ENCODE measurements at places on chromosomes 3 and 15.

DNA sequence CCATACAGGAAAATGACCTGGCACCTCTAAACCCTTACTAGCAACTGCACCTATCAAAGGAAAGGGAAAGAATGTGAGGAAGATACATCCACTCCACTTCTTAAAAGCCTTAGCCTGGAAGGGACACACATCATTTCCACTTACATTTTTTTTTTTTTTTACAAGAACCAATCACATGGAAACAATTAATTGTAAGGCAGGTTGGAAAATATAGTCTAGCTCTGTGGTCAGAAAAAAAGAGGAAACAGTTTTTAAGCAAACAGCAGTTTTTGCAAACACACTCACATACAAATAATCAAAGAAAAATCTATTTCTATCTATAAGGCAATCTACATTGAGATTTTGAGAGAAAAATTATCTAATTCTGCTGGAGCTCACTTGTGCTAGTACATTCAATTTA lies 98.9 kb upstream of the SPRED1 start:
- no peak for DNase-seq

DNA sequence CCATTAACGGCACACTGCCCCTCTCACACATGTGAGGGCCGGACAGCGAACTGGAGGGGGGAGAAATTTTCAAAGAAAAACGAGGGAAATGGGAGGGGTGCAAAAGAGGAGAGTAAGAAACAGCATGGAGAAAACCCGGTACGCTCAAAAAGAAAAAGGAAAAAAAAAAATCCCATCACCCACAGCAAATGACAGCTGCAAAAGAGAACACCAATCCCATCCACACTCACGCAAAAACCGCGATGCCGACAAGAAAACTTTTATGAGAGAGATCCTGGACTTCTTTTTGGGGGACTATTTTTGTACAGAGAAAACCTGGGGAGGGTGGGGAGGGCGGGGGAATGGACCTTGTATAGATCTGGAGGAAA lies 1.5 kb downstream of the SOX2 start:
- DNase-seq: peak; percentile 9

- DNase-seq: no peak
Observed at GRCh38 chr3:157104928-157105652, 54.9 kb downstream of the CCNL1 start.

- no peak for DNase-seq
Observed at GRCh38 chr3:113423699-113424098, 17.6 kb downstream of the CFAP44 start.

- DNase-seq: no peak
Observed at GRCh38 chr3:98688363-98688762, 74.8 kb upstream of the ST3GAL6 start.

DNA sequence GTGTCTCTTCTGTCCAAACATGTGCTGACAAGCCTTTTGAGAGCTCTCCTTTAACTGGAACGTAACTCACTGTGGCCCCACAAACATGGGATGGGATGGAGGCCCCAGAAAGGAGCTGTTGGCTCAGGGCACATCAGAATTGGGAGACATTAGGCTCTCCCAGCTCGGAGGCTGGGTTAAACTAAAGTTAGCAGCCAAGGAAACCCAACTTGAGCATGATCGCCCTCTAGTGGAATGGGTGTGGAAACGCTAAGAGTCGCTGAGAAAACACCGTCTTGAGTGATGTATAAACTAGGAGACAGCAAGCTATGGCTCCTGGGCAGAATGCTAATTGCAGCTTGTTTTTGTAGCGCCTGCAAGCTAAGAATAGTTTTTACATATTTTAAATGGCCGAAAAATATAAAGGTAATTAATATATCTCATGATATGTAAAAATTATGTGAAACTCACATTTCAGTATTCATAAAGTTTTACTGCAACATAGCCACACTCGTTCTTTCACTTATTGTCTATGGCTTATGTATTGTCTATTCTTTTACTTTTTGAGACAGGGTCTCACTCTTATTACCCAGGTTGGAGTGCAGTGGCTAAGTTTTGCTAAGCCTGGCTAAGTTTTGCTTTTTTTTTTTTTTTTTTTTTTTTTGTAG lies 138.8 kb upstream of the HACD2 start:
- DNase-seq: peak; percentile 96

- DNase-seq: peak; percentile 34
Observed at GRCh38 chr3:51620543-51620942, 50.5 kb upstream of the TEX264 start.

DNA sequence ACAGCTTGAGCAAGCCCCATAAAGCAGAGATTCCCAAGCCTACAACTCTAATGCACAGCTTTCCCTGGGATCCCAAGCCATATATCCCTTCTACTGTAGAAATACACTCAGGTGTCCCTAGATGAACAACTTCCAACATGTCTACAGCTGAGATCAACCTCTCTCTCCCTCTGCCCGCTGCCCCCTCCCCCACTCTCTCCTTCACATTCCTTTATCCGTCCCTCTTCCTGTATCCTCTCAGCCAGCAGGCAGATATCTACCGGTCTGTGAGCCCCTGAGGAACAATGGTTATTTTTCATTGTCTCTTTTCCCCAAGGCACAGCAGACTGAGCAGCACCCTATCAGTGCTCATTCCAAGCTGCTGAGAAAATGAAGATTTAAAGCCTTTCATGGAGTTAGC lies 138.6 kb downstream of the SUCLG2 start:
- no peak for DNase-seq

DNA sequence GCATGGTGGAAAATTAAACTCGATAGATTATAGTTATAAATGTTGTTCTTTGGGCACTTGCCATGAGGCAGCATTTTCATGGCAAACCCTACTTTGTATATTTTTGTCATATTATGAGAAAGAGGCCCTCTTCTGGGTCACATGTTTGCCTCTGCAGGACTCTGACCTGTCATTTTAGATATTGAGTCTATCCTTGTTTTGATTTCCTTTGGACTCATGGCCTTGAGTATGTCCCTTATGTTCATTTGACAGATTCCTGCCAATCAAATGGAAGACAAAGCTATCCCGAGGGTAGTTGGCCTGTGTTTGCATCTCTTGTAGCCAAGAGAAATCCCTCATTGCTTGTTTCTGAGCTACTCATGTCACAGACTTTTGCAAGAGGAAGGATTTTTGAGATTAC lies 226.3 kb downstream of the LPP start:
- no peak for DNase-seq

- no peak for DNase-seq
Observed at GRCh38 chr3:102374863-102375634, 59.8 kb upstream of the ZPLD1 start.

GRCh38 chr15:75302318-75302717 lies 19.7 kb downstream of the GOLGA6D start:
- DNase-seq: no peak

DNA sequence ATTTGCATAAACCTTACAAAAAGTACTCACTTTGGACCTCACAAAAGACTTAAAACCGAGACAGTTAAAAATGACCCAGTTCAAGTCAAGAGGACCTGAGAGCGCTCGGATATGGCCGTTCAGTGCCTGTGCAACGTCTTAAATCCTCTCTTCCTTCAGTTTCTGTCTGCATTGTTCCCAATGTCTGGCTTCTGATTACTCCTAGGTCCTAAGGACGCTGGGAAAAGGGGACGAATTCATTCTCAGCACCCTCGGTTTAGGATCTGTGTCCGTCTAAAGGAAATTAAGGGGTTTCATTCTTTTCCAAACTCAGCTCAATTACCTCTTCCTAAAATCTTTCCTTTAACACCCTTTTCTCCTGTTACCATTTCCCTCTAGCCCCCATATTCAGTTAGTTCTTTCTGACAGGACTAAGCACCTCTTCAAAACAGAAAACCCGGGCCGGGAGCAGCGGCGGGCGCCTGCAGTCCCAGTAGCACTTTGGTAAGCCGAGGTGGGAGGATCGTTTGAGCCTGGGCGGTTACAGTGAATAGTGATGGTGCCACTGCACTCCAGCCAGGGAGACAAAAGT lies 970 bp downstream of the DPPA4 start:
- peak; percentile 55 for DNase-seq

GRCh38 chr3:15326037-15326436 lies 6.3 kb downstream of the SH3BP5 start:
- DNase-seq: no peak

DNA sequence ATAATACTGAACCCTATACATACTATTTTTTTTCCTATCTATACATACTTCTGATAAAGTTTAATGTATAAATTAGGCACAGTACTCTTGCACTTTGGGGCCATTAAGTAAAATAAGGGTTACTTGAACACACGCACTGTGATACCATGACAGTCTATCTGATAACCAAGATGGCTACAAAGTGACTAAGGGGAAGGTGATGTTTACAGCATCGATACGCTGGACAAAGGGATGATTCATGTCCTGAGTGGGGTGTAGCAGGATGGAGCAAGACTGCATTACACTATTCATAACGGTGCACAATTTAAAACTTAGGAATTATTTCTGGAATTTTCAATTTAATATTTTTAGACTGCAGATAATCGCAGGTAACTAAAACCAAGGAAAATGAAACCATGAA lies 30.0 kb upstream of the SLC2A2 start:
- no peak for DNase-seq

- no peak for DNase-seq
Observed at GRCh38 chr3:110101361-110101760, 764.0 kb upstream of the DPPA4 start.

DNA sequence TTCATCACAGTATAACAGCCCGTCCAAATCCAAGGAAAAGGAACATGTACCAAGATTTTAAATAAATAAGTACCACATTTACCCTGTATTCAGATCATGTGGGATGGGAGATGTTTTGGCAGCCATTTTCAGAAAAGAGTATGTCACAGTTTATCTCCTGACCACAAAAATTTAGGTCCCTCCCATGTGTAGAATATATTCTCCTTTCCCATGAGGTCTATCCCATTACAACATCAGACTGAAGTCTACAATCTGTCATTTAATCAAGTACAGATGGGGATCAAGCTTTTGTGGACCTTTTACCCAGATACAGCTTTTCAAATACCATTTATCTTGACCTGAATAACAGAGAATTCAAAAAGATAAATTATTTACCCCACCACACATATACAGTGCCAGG lies 444.5 kb downstream of the PLOD2 start:
- no peak for DNase-seq

GRCh38 chr15:41936155-41936554 lies 36.2 kb downstream of the EHD4 start:
- DNase-seq: no peak

- DNase-seq: no peak
Observed at GRCh38 chr3:355622-356021, 159.1 kb downstream of the CHL1 start.

DNA sequence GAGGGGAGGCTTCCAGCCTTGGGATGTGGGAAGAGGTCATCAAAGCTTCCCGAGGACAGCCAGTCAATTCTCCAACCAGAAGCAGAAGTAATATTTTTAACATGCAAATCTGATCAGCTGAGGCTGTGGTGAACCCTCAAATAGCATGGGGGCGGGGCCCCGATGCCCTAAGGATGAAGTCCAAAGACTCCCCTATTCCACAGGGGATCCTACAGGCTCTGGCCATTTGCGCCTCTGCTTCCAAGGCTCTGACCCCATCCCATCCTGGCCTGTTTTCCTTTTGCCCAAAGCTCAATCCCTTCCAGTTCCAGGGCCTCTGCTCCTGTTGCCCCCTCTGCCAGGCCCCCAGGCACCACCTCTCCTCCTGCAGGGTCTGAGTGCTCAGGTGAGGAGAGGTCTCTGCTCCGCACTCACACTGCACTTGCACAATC lies 6.7 kb upstream of the CSK start:
- no peak for DNase-seq

GRCh38 chr3:129448186-129448895 lies 8.3 kb downstream of the IFT122 start:
- no peak for DNase-seq

DNA sequence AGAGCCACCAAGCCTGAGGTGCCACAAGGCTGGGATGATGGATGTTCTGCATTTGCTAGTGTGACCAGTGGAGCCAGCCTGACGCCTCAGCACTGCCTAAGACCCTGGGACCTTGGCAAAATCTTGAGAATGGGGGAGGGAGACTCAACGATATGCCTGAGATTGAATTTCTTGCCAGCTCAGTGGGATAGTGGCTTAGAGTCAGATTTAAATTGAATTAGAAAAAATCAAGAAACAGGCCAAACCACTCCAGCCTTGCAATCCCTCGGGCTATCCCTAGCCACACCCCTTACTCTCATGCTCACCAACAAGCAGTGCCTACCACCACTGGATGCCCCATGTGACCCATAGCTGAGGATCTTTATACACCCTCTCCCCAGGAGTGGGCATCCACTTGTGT lies 18.7 kb upstream of the PDE8A start:
- no peak for DNase-seq

GRCh38 chr3:195001961-195002861 lies 268.7 kb downstream of the XXYLT1 start:
- DNase-seq: peak; percentile 66

DNA sequence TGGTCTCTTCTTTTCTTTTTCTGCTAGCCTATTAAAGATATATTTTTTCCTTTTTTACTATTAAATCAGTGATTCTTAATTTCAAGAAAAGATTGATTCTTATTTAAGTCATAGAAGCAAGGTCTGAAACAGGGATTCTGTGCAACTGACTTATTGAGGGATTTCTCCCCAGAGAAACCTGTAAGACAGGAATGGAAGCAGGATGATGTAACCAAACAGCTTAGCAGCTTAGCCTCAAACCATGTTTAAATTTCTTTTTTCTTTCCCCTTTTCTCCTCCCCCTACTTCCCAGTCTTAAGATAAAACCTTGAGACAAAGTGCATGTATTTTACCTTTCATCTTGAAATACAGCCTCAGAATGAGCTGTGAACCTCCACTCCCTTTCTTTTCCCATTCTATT lies 322.8 kb downstream of the NEK10 start:
- peak; percentile 75 for DNase-seq

GRCh38 chr3:141074529-141074928 lies 23.4 kb downstream of the SPSB4 start:
- DNase-seq: no peak

- no peak for DNase-seq
Observed at GRCh38 chr3:13772885-13773745, 106.8 kb downstream of the WNT7A start.

GRCh38 chr15:73712107-73712506 lies 27.9 kb downstream of the CD276 start:
- DNase-seq: no peak

Data from lung (tissue), 17 donors.